ENCODE measurements at places on chromosomes 12 and 14.

GRCh38 chr12:95169368-95169767 lies 47.9 kb downstream of the FGD6 start:
- no peak for DNase-seq

DNA sequence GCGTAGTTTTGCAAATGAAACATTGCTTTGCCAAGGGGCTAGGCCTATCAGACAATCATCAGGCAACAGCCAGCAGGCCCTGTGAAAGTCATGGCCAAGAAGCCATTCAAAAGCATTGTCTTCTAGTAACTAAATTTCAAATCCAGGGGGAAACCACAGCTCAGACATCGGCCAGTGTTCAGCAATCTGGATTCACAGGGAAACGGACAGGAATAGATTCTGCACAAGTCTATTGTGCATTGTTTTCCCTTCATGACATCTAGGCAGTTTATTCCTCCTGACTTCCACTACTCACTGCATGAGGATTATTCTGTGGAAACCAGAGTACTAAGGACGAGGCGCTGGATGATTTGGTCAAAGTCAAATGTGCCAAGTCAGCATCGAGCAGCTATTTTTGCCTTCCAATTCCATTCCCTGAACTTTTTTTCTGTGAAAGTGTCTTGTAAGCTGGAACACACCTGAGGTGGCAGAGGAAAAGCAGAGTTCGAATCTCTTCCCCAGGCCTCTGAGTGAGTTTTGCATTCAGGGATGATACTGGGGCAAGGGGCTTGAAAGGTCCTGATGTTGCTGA lies 75.4 kb downstream of the VCPKMT start:
- DNase-seq, result no peak

GRCh38 chr14:65170768-65171507 lies 68.6 kb upstream of the MAX start:
- no peak for DNase-seq

GRCh38 chr12:70609739-70610491 lies 27.3 kb downstream of the PTPRB start:
- DNase-seq, result peak; percentile 17

GRCh38 chr14:72844524-72844923 lies 49.4 kb downstream of the DPF3 start:
- DNase-seq, result no peak

GRCh38 chr12:77133566-77133965 lies 68.2 kb upstream of the E2F7 start:
- DNase-seq, result no peak

DNA sequence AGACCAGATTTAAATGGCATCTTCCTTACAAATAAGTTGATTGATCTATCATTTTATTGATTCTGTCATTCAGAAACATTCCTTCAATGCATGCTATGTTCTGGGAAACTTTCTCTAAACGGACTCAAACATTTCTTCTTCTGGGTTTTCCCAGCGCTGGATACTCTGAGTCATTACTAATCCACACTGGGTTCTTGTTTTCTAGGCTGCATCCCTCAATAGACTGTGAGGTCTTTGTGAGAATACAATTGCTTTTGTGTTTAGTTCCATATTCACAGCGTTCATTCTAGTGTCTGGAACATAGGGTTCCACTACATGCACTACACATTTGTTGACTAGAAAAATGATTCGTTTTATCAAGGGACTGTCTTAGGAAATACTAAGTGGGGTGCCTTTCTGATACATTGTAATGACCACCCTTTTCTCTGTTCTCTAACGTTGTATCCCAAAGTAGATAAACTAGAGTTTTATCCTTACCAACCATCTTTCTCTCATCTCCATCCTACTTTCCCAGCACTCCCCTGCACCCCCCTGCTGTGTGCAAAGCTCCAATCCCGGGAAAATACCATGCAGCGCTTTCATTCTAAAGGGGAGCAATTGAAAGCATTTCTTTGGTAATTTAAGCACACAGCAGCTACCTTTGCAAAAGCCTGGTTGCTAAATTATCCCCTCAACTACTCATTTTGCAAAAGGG lies 878.7 kb downstream of the DIO2 start:
- no peak for DNase-seq

- DNase-seq, result peak; percentile 63
Observed at GRCh38 chr12:74624201-74624600, 86.6 kb downstream of the ATXN7L3B start.

DNA sequence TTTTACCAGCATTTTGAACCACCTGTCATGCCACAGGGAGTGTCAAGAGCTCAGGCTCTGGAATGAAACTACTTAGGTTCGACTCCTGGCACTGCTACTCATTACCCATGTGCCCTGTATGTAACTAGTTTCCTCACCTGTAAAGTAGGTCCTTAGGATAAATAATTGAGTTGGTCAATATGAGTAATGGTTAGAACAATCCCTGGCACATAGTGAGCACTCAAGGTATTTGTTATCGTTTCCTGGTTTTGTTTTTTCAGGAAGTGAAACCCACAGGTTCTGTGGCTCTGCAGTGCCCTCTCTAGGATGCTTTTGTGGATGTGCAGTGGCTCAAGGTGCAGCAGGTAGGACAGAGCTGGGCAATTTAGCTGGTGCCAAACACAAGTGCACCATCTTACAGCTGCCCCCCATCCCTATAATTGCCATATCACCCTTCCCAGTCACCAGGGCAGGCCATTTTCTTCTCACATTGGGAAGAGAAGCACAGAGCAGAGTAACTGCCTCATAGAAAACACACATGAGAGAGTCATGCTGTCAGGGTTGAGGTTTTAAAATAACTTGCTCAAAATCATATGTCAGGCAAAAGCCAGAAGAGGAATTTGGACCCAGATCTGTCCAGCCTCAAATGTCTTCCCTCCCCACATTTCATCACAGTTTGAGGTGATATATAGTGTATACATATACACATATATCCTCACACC lies 297.5 kb downstream of the RPAP3 start:
- DNase-seq, result no peak

- DNase-seq, result no peak
Observed at GRCh38 chr12:100274291-100274690, 7.3 kb downstream of the SCYL2 start.

- DNase-seq, result no peak
Observed at GRCh38 chr14:22836301-22837113, at the start of gene MMP14. Gene MMP14, plus strand, starts transcription at chr14:22836585. Its CDS starts 233 bp downstream, at chr14:22836818.

Measured in NCI-H345 (cell line).